ENCODE measurements at places on chromosomes 12 and 14.

DNA sequence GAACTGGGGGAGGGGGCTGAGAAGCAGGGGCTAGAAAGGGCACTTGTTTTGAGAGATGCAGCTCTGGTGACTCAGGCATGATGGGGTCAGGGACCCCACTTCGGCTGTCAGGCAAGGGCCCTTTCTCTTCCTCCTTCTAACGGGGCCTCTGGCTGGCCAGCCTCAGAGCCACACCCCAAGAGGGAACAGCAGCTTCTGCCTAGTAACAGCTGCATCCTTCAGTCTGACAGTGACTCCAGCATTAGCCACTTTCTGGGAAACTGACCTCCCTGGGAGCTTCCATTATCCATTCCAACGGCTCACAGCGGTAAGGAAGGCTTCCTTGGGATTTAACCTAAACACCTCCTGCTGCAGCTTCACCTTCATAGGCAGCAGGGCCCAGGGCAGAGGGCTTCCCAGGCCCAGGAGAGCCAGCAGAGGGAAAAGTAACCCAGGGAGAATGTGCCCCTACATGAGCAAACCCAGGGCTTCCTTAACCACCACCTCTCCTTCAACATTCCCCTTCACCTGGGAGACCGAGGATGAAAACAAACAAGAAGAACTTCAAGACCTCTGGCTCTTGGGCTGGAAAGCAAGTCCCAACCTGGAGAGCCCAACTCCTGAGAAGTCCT is 2.7 kb downstream of the NCKAP5L start:
- DNase-seq, result peak; percentile 61

DNA sequence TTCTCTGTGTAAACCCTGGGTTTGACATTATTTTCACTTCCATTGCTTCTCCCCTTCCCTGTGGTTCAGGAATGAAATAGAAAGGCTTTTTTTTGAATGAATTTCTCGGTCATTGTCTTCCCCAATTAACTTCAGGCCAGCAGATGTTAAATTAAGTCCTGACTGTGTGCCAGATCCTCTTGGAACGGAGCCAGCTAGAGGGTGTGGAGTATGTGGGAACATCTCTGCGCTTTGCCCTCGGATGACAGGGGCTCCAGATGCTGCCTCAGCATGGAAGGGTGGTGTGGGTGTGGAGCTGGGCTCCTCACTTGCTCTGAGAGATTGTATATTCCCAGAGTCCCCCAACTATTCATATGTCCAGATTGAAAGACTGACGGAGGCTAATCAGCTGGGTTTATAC is 13.1 kb downstream of the KRT85 start:
- no peak for DNase-seq

DNA sequence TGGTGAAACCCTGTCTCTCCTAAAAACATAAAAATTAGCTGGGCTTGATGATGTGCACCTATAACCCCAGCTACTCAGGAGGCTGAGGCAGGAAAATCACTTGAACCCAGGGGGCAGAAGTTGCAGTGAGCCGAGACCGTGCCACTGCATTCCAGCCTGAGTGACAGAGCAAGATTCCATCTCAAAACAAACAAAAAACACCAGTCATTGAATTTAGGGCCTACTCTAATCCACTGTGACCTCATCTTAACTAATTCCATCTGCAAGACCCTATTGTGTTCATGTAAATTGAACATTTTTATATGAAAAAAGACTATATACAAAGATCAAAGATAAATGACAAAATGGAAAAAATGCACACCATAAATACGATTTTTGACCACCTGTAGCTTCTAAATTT is 17.8 kb downstream of the KCNMB4 start:
- DNase-seq, result no peak

DNA sequence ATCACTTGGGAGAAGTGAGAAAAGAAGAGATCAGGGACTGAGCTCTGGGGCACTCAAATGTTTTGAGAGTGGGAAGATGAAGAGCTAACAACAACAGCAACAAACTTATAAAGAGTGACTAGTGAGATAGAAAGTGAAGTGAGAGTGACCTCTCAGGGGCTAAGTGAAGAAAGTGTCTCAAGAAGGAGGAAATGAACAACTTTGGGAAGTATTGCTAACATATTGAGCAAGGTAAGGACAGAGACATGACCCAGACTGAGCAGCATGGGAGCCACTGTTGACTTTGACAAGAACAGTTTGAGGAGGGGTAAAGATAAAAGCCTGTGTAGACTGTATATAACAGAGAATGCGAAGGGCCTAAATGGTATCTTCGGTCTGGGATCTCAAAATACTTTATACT is 155.1 kb upstream of the BTG1 start:
- DNase-seq, result no peak

GRCh38 chr14:58646479-58646878 is 8.7 kb downstream of the DACT1 start:
- no peak for DNase-seq

- DNase-seq, result no peak
These were observed 600 bp upstream of the LAG3 start for GRCh38 chr12:6771509-6772330.

DNA sequence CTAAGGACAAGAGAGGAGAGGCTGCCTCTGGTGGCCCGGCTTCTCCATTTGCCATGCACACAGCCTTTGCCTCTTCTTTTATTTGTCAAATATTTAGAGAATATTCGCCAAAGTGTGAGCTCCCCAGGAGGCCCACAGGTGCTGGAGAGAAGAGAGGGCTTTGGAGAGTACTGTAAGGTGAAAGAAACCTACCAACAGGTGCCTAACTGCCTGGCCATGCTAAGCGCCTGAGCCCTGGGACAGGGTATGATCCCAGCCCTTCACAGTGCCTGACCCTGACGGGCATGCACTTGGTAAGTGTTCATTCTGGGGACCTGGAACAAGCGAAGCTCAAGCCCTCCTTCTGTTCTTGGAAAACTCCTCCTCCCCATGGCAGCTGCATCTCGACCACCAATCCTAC is 106.1 kb downstream of the DPF3 start:
- DNase-seq, result no peak

GRCh38 chr14:61712137-61712536 is 16.8 kb downstream of the HIF1A start:
- no peak for DNase-seq

GRCh38 chr14:58280954-58281787 is 17.2 kb upstream of the ARID4A start:
- DNase-seq, result peak; percentile 56

GRCh38 chr14:50785457-50786063 is 45.4 kb downstream of the NIN start:
- no peak for DNase-seq

GRCh38 chr12:78086553-78087362 is 256.1 kb downstream of the NAV3 start:
- no peak for DNase-seq

GRCh38 chr12:10750385-10750727 is 27.2 kb upstream of the YBX3 start:
- no peak for DNase-seq

DNA sequence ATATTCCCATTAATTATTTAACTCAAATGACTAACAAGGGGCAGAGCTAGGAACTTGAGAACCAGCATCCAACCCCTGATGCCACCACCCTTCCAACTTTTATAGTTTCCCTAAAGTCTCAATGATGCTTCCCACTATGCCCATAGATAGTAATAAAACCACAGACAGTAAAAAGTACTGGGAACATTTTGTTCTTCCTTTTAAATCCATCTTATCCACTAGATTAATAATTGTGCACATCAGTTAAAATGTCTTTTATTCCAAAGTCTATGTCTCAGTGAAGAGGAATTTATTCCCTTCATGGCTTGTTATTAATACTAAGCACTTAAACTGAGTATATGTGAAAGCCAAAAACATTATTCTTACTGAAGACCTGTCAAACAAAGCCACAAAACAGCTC is 45.8 kb downstream of the SINHCAF start:
- no peak for DNase-seq

DNA sequence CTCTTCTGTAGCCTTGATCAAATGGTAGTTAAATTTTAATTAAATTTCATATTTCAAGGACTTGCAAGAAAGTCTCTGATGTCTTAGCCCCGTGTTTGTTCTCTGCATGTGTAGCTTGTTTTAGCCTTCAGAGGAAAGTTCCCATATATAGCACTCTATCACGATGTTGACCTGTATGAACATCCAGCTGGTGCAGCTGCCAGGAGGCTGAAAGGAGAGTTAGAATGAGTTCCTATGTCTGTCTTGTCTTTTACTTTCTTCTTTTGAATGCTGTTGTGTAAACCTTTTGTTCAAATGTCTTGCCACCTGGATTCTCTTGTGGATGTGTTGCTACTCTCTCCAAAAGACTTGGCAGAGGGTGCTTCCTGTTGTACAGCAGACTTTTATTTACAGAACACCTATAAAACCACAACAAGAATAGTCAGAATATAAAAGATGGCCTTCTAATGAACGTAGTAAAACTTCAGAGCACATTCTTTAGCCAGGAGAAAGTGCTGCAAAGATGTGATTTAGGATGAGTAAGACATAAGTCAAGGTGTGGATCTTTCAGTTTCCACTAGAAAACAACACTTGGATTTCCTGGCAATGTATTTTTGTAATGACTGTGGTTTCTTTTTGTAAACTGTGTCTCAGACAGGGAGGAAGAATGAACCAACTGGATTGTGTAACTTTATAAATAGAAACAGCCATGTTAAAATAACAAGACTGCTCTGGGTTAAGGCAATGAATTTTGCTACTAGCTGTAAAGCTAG is 17.2 kb downstream of the NAV3 start:
- no peak for DNase-seq

DNA sequence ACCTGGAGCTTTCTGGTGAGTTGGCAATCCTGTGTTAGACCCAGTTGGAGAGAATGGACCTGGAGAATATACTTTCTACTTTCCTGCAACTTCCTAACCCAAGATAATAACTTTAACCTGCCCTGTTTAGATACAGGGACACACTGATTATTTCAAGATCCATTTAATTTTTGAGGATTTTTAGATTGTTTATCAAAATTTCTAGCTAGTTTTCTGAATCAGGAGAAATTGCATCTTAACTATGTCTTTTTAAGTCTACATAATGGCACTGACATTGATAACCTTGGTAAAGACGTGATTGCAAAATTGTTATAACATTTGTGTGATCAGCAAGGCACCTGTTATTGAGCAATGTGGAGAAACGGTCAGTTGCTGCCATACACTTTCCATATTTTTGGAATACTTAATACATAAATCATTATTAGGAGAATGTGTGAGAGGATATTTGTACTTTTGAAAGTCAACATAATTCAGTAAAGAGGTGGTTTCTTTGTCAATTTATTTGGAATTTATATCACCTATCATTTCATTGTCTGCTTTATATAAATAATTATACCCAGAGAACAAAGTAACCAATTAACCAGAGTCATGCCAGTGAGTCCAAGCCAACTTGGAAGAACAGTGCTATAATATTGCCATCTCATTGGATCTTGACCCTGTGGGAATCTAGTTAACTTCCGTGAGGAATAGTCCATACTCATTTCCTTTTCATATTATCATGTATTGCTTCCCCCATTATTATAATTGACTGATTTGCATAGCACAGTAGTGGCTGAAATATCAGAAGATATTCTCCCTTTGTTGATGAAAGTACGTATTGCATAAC is 28.4 kb downstream of the NFYB start:
- no peak for DNase-seq

GRCh38 chr12:123069436-123070266 is 81.2 kb downstream of the PITPNM2 start:
- no peak for DNase-seq

- DNase-seq, result no peak
These were observed 107.5 kb downstream of the TBC1D30 start for GRCh38 chr12:64931981-64932380.

DNA sequence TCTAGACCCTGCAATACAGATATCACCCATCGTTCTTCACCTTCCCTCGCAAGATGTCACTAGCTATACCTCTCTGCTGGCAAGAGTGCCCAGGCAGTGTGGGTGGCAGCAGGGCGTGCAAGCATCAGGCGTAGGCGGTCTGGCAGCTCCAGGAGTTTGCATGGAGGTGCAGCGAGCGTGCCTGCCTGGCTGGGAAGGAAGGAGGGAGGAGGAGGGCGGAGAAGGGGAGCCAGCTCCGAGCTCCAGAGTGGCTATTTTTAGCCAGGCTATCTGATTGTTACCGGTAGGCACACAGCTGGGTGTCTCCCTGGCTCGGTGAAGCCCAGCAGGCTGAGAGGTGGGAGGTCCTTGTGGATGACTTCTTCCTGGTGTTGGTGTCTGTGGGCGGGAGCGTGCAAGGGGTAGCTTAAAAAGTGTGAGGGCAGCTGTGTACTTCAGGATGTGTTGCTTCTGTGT is 6.2 kb downstream of the FOXJ2 start:
- DNase-seq, result peak; percentile 56

- DNase-seq, result no peak
These were observed 331.7 kb downstream of the TMEM121 start for GRCh38 chr14:105857826-105858675.

- peak; percentile 59 for DNase-seq
These were observed 20.2 kb upstream of the FAM234B start for GRCh38 chr12:13023811-13024530.

GRCh38 chr14:71143381-71144290 is 236.4 kb downstream of the PCNX1 start:
- no peak for DNase-seq

DNA sequence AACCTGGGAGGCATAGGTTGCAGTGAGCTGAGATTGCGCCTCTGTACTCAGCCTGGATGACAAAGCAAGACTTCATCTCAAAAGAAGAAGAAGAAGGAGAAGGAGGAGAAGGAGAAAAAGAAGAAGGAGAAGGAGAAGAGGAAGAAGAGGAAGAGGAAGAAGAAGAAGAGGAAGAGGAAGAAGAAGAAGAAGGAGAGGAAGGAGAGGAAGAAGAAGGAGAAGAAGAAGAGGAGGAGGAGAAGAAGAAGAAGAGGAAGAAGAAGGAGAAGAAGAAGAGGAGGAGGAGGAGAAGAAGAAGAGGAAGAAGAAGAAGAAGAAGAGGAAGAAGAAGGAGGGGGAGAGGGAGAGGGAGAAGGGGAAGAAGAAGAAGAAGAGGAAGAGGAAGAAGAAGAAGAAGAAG is 12.9 kb upstream of the KRT8 start:
- DNase-seq, result no peak

GRCh38 chr12:106139422-106140171 is 843 bp upstream of the NUAK1 start:
- peak; percentile 84 for DNase-seq

- DNase-seq, result no peak
These were observed 14.3 kb downstream of the SLC17A8 start for GRCh38 chr12:100371146-100371545.

GRCh38 chr12:41795051-41795600 is 349.5 kb downstream of the GXYLT1 start:
- DNase-seq, result peak; percentile 34

DNA sequence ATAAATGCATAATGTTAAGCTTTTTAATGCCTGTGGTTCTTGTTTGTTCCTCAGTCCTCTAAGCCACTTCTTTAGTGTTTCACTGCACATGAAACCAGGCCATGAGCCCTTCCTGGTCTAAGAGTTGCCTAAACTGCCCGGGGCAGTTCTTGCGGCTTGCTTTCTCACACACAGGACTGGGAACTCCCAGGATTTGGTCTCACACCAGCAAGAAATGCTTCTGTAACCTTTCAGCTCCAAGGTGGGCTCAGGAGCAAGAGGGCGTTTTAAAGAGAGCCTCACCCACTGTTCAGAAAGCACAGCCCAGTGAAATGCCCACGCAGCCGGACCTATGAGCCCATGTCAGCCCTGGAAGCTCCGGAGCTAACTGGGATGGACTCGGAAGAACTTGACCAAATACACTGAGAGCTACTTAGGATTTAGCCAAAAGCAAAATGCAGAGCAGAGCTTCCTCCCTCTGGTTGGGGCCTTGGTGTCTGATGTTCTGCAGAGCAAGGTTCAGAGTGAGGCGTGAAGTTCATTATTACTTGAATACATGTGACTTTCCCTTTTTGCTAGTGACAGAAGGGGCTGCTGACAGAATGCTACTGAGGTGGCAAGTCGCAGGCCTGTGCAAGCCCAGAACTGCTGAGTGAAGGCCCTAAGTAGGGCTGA is 23.4 kb downstream of the SLC25A29 start:
- DNase-seq, result no peak

- DNase-seq, result no peak
These were observed 108.3 kb downstream of the CRADD start for GRCh38 chr12:93785249-93786010.

Data from right hindlimb (tissue), 1 donor.